Kidney epithelial cell (primary cell): ENCODE measurements at places on chromosomes 11 and 22. TPM values are rescaled to one million over a fixed set of nuclear protein-coding genes. Genes with fewer than 3 reads are reported as not detected.
A peak's percentile ranks its signal among the peaks of the same experiment; 100 is the strongest.

- DNase-seq = no peak
These were observed 125.8 kb downstream of the DDX10 start for GRCh38 chr11:108790501-108791299.

DNA sequence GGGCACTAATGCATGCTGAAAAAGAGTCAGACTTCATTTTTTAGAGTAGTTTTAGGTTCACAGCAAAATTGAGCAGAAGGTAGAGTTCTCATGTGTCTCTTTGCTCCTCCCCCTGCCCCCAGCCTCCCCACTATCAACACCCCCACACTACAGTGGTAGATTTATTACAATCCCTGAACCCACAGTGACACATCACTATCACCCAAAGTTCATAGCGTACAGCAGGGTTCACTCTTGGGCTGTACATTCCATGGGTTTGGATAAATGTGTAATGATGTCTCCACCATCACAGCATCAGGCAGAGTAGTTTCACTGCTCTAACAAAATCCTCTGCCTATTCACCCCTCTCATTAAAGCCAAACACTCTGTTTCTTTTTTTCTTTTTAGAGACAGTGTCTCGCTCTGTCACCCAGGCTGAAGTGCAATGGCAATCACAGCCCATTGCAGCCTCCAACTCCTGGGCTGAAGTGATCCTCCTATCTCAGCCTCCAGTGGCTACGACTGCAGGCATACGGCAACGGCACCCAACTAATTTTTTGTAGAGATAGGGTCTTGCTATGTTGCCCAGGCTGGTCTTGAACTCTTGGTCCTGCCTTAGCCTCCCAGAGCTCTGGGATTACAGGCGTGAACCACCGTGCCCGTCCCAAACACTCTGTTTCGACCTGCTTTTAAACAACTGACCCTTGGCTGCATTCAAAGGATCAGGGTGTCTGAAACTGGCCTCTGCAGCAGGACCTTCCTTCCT, 4.1 kb downstream of the BEST1 start:
- DNase-seq = no peak

- DNase-seq = no peak
These were observed 488.7 kb downstream of the TBC1D22A start for GRCh38 chr22:47250995-47251765.

- DNase-seq = no peak
These were observed 22.2 kb upstream of the UBASH3B start for GRCh38 chr11:122633219-122633829.

GRCh38 chr11:75593286-75593915, 31.3 kb downstream of the SERPINH1 start:
- DNase-seq = no peak

GRCh38 chr11:105071089-105071732, 26.1 kb upstream of the CARD16 start:
- no peak for DNase-seq

GRCh38 chr22:27634043-27634740, 167.4 kb downstream of the MN1 start:
- DNase-seq = no peak

DNA sequence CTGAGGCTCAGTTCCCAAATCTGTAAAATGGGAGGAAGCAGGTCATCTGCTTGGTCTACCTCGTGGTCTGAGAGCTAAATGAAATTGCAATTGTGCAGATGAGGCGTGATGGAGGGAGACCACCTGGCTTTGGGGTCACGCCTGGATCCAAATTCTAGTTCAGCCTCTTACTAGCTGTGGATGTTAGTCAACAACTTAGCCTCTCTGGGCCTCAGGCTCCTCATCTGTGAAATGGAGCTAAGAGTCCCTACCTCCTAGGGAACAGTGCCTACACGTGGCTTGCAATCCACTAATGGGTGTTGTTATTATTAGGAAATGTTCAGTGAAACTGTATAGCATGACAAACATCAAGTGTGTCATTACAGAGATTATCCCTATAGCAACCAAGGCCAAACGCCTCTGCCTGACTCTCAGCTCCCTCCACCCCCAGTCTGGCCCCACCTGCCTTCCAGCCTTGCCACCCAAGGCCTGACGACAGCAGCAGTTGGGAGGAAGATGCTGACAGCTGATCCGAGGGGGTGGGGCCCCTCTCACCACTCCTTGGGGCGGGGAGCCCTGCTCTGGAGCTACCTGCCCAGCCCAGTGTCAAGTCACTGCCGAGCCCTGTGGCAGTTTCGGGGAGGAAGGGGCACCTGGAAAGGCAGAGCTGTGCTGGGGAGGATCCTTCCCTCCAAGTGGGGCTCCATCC, 1.7 kb upstream of the RHOD start:
- DNase-seq = no peak

GRCh38 chr11:117071344-117071787, 26.9 kb downstream of the SIK3 start:
- no peak for DNase-seq

- DNase-seq = peak; percentile 10
These were observed 10.0 kb downstream of the OR51L1 start for GRCh38 chr11:5004424-5005274.

GRCh38 chr22:24070553-24070952, 59.4 kb downstream of the CABIN1 start:
- no peak for DNase-seq

GRCh38 chr11:122852796-122853160, 14.5 kb downstream of the CRTAM start:
- no peak for DNase-seq

DNA sequence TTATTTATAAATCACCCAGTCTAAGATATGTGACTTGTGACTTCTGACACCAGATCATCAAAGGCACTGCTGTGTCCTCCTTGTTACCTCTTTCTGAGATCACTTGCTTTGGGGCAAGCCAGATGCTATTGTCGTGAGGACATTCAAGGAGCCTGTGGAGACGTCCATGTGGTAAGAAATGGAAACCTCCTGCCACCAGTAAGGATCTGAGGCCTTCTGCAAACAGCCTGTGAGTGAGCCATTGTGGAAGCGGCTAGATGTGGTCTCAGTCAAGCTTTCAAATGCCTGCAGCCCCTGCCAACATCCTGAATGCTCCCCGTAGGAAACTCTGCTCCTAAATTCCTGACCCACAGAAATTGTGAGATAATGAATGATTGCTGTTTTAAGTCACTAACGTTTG, 11.7 kb upstream of the RDX start:
- DNase-seq = no peak

GRCh38 chr11:102546923-102547471, 16.4 kb upstream of the MMP7 start:
- DNase-seq = no peak

- DNase-seq = no peak
These were observed 13.2 kb upstream of the CSF2RB start for GRCh38 chr22:36900225-36900624.

DNA sequence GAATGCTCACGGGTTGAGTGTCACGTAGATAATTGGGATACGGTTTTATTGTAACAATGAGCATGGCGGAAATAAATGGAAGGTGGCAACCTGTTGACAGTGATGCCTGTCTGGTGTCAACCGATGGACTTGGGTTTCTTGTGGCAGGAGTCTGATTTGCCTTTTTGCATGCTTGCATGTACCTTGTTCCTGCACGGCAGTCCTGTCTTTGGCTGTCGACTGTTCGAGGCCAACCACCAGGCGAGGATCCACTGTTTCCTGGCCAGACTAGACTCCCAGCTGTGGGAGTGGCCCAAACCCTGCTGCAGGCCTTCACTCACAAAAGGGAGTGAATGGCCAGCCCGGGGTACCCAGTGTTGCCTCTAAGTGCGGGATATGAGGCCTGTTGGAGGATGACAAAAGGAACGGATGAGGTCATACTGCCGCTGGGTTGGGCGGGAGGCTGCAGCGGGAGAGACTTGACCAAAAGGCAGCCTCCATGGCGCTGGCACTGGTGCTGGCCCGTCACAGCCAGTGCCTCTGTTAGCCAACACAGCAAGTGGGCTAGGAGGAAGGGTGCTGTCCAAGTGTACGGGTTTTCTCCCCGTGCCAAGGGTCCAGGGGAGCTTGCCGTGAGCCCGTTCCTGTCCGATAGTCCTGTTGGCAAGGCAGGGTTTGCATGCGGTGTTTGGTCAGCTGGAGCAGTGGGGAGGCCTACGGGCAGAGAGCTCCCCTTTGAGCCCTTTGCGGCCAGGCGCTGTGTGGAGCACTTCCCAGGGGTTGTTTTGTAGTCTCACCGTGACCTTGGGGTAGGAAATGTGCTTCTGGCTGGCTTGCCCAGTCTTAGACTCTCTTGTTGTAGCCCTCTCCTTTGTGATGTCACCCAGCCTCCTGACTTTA, 974 bp downstream of the DGCR8 start:
- DNase-seq = no peak

Gene APOBEC3B
- total RNA-seq = 15.2 and 21.1 TPM in 2 replicates

Gene CEP126
- 0.71 and 0.82 TPM in 2 replicates for total RNA-seq

Gene CSNK2A3
- total RNA-seq = 2.4 and 3.4 TPM in 2 replicates

Gene ZNF280A
- not detected in 2 replicates for total RNA-seq

Gene SERPIND1
- total RNA-seq = not detected in 2 replicates

Gene OR52A1
- total RNA-seq = not detected in 2 replicates

Gene TMEM9B
- total RNA-seq = 46.4 and 51.4 TPM in 2 replicates

Gene RIC3
- total RNA-seq = 10.2 and 19.5 TPM in 2 replicates

Gene SLCO2B1
- 0.21 and 1.7 TPM in 2 replicates for total RNA-seq

Gene TSKU
- 59.5 and 67.6 TPM in 2 replicates for total RNA-seq

Gene DNAJB7
- total RNA-seq = not detected in 2 replicates

Gene OSBP2
- 5.0 and 6.2 TPM in 2 replicates for total RNA-seq

Gene FAT3
- total RNA-seq = 1.4 and 1.7 TPM in 2 replicates

Gene CABP7
- total RNA-seq = not detected in 2 replicates
